Activated T-helper 2 cell treated with anti-CD3 and anti-CD28 coated beads, Interferon-gamma antibody, Interleukin-2, Interleukin-4, amounts not matched to agents 10 μg/mL and 5 μg/mL and 100 μg/mL, durations not matched to agents 14 hours and 24 hours and 36 hours (primary cell): ENCODE measurements at places on chromosomes 7 and 10. TPM values are rescaled to one million over a fixed set of nuclear protein-coding genes. Genes with fewer than 3 reads are reported as not detected.

Gene GHRHR
- total RNA-seq: not detected in 2 replicates

Gene GCK
- 1.8 and 2.3 TPM in 2 replicates for total RNA-seq

Gene HILPDA
- total RNA-seq: 406 and 416 TPM in 2 replicates

Gene CDH23
- 0.44 and 0.55 TPM in 2 replicates for total RNA-seq

Gene COL13A1
- total RNA-seq: not detected in 2 replicates

Gene EGR2
- total RNA-seq: 126 and 137 TPM in 2 replicates

Gene HELLS
- total RNA-seq: 224 and 230 TPM in 2 replicates

Gene HIBADH
- 23.1 and 27.9 TPM in 2 replicates for total RNA-seq

Gene ACTR3C
- total RNA-seq: 7.0 and 7.9 TPM in 2 replicates

Gene ELMO1
- 112 and 117 TPM in 2 replicates for total RNA-seq

Gene PAX4
- not detected in 2 replicates for total RNA-seq

Gene SP8
- total RNA-seq: not detected in 2 replicates

Gene CTAGE8
- total RNA-seq: 1.2 and 2.1 TPM in 2 replicates

Gene NEBL
- 0.30 and 0.43 TPM in 2 replicates for total RNA-seq

Gene PCGF6
- total RNA-seq: 16.8 and 17.7 TPM in 2 replicates

Gene BRAT1
- total RNA-seq: 39.9 and 41.9 TPM in 2 replicates

Gene SPDYE2B
- total RNA-seq: not detected in 2 replicates

Gene IL15RA
- 19.2 and 19.8 TPM in 2 replicates for total RNA-seq

Gene TUBAL3
- total RNA-seq: not detected in 2 replicates

Gene CLIP2
- total RNA-seq: 2.1 and 2.7 TPM in 2 replicates

Gene LRGUK
- 0.11 and 0.16 TPM in 2 replicates for total RNA-seq

Gene FOXI2
- total RNA-seq: not detected in 2 replicates

Gene FAM20C
- total RNA-seq: 0.74 and 1.3 TPM in 2 replicates

Gene TUBB8
- total RNA-seq: not detected in 2 replicates

Gene AASS
- 1.3 and 2.2 TPM in 2 replicates for total RNA-seq

Gene PRR15
- not detected in 2 replicates for total RNA-seq

Gene PTPRE
- 16.8 and 17.0 TPM in 2 replicates for total RNA-seq

Gene CLDN4
- not detected in 2 replicates for total RNA-seq

Gene BTRC
- 18.2 and 21.0 TPM in 2 replicates for total RNA-seq

Gene ACSM6
- total RNA-seq: not detected in 2 replicates

Gene OR2A2
- not detected in 2 replicates for total RNA-seq

Gene CNNM1
- 0.21 and 0.28 TPM in 2 replicates for total RNA-seq

Gene ZNF736
- 17.6 and 20.6 TPM in 2 replicates for total RNA-seq

Gene RTKN2
- total RNA-seq: 2.8 and 2.9 TPM in 2 replicates

Gene SCIN
- not detected in 2 replicates for total RNA-seq

Gene TAS2R4
- 0.78 and 0.94 TPM in 2 replicates for total RNA-seq

Gene ZNF804B
- total RNA-seq: not detected in 2 replicates

Gene C1GALT1
- 37.1 and 37.6 TPM in 2 replicates for total RNA-seq

Gene ZP3
- total RNA-seq: 8.2 and 10.5 TPM in 2 replicates

Gene OR2A12
- total RNA-seq: not detected in 2 replicates

Gene PTN
- 0.11 and 0.18 TPM in 2 replicates for total RNA-seq

Gene CPXM2
- not detected in 2 replicates for total RNA-seq

Gene AMZ1
- total RNA-seq: 0.07 and 0.14 TPM in 2 replicates

Gene IFIT1B
- not detected in 2 replicates for total RNA-seq

Gene AOC1
- total RNA-seq: 0.16 TPM in 1 of 2 replicates, not detected in the other
